ENCODE measurements at places on chromosomes 2 and 18. TPM values are rescaled to one million over a fixed set of nuclear protein-coding genes. Genes with fewer than 3 reads are reported as not detected.

KATNAL2 gene
- total RNA-seq: 1.4 TPM

ASXL2 gene
- total RNA-seq: 6.6 TPM

INHBB gene
- not detected for total RNA-seq

ZNF513 gene
- 6.6 TPM for total RNA-seq

GKN2 gene
- total RNA-seq: not detected

TMEM169 gene
- 1.1 TPM for total RNA-seq

TNFAIP6 gene
- total RNA-seq: 56.5 TPM

GMCL1 gene
- total RNA-seq: 10.6 TPM

UGT1A6 gene
- not detected for total RNA-seq

HOXD10 gene
- 2.0 TPM for total RNA-seq

MSH2 gene
- total RNA-seq: 23.0 TPM

ZNF804A gene
- 3.9 TPM for total RNA-seq

FBXO41 gene
- total RNA-seq: 0.29 TPM

PRSS56 gene
- total RNA-seq: not detected

REG3A gene
- total RNA-seq: not detected

ALK gene
- not detected for total RNA-seq

CD207 gene
- total RNA-seq: not detected

SERPINB8 gene
- 19.8 TPM for total RNA-seq

ZAP70 gene
- total RNA-seq: not detected

CYTIP gene
- not detected for total RNA-seq
